Progenitor cell of endocrine pancreas (in vitro differentiated cells): ENCODE measurements at places on chromosomes 13 and 19.

GRCh38 chr19:15197275-15197941 lies 3.4 kb downstream of the NOTCH3 start:
- no peak for DNase-seq

DNA sequence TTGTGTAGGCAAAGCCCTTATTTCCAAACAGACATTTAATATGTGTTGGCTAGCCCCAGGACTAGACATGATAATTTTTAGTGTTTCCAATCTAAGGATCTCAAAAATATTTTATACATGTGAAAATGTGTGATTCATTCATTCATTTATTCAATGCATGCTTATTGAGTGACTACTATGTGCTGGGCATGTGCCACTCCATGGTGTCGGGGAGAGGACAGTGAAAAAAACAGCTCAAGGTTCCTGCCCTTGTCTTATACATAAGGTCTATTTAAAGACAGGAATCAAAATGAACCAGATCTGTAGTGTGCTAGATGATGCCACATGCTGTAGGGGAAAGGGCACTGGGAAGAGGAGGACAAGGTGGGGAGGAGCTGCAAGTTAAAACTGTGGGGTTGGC lies 36.5 kb downstream of the GJA3 start:
- no peak for DNase-seq

DNA sequence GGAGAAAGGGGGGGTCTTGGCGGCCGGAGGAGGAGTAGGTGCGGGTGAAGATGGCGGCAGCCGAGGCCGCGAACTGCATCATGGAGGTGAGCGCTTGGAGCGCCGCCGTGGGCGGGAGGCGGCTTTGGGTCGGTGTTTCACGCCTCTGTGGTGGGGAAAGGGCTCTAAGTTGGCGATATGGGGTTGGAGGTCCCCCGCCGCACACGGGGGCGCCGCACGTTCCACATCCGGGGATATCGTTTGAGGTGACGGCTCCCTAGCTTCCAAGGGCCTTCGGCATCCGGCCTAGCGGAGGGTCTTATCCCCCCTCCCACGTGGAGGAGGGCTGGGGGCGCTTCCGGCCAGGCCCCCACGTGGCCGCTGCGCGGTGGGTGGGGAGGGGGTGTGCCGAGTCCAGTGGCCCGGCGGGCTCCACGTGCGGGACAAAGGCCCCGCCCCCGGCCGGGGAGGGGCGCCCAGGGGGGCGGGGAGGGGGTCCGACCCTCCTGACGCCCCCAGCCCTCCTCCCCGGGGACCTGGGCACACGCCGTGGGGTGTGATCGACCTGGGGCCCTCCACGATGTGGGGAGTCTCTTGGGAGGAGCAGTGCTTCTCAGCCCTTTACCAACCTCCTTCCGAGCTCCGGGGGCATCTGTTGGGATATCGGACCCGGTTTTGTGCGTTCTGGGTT lies at the start of gene PRMT1:
Gene PRMT1, plus strand, starts transcription at position 41 of the 670 bp plus-strand sequence. Its CDS starts 10 bp downstream, at position 51.
- peak; percentile 34 for DNase-seq

GRCh38 chr13:38883783-38884182 lies 106.8 kb downstream of the STOML3 start:
- no peak for DNase-seq

GRCh38 chr13:48144413-48145035 lies 49.6 kb upstream of the MED4 start:
- DNase-seq = no peak

GRCh38 chr13:73717632-73718031 lies 416.6 kb downstream of the KLF12 start:
- no peak for DNase-seq

GRCh38 chr19:48469289-48469881 lies at the start of gene CYTH2:
CYTH2 (plus strand) TSS chr19:48469369; CDS start chr19:48469508, 139 bp downstream.
- DNase-seq = peak; percentile 71

DNA sequence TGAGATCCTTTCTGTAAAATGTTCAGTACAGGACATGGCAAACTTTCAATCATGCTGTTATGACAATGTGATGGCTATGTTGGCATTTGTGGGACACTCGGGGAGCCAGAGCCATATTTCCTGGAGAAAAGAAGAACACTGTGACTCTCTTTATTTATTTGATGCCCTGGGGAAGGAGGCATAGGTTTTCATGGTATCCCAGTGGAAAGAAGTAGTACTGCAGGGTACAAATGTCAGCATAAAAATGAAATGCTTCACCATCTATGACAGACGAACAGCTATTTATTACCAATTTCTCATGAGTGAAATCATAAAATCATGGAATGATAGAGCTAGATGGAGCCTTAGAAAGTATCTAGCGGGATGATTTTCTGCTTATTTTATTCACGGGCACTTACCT lies 217.1 kb downstream of the COL4A1 start:
- no peak for DNase-seq

- no peak for DNase-seq
Observed at GRCh38 chr19:29533578-29534544, 8.1 kb downstream of the VSTM2B start.

- no peak for DNase-seq
Observed at GRCh38 chr19:40320558-40320935, 27.6 kb downstream of the C19orf47 start.

GRCh38 chr13:37667702-37668101 lies 69.1 kb upstream of the POSTN start:
- no peak for DNase-seq

- peak; percentile 88 for DNase-seq
Observed at GRCh38 chr13:27953676-27954405, 15.3 kb downstream of the CDX2 start.

DNA sequence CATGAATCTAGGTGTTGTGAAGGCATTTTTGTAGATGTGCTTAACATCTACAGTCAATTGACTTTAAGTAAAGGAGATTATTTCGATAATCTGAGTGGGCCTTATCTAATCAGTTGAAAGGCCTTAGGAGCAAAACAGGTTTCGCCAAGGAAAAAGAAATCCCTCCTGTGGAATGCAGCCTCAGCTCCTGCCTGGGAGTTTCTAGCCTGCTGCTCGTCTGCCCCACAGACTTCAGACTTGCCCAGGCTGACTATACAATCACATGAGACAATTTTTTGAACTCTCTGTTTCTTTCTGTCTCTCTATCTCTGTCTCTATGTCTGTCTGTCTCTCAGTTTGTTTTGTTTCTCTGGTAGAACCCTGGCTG lies 312.5 kb downstream of the OLFM4 start:
- no peak for DNase-seq

DNA sequence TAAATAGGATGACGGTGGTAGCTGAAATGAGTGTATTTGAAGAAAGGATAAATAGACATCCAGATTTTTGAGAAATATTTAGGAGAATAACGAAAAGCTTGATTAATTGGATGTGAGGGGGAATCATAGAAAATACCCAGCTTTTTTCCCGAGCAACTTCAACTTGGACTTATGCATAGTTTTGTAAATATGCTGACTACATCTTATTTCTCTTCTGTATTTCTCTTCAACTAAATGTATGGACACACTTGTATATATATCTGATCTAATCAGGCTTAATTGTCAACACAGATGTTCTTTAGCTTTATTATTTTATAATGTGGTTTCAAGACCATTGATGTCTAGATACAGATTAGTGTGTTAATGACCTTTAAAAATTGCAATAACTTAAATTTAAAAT lies 685.0 kb downstream of the SLITRK1 start:
- no peak for DNase-seq

DNA sequence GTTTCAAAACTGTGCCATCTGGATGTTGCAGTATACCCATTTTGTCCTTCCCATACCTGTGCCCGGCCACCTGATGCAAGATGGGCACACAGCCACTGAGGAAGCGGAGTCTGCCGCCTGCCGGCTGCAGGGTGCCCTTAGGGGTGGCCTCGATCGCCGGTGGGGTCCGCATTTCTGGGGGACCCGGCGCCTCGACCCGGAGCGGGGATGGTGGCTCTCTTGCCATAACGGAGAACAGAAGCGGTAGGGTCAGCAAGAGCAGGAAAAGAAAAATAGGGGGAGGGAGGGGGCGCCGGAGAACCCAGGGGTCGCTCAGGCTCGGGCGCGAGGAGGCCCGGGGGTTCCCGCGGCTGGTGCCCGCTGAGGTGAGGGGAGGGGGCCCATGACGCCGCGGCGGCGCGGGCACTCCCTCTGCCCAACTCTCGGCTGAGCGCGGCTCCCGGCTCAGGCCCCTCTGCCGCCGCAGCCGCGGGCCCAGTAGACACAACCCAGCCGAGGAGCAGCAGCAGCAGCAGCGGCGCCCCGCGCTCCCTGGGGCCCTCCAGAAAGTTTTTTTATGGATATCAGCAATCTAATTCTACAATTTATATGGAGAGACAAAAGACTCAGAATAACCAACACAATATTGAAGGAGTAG lies 13.8 kb upstream of the CYP4F2 start:
- no peak for DNase-seq

- no peak for DNase-seq
Observed at GRCh38 chr13:102687520-102687919, 7.3 kb downstream of the METTL21C start.

GRCh38 chr19:40721936-40722661 lies 5.2 kb downstream of the ITPKC start:
- no peak for DNase-seq

GRCh38 chr13:92947770-92948434 lies 278.7 kb upstream of the GPC6 start:
- no peak for DNase-seq

GRCh38 chr19:33471111-33471996 lies 50.2 kb downstream of the PEPD start:
- DNase-seq = no peak

- no peak for DNase-seq
Observed at GRCh38 chr13:113839536-113840204, 24.2 kb downstream of the GAS6 start.

GRCh38 chr13:76339649-76340048 lies 546.6 kb downstream of the KCTD12 start:
- no peak for DNase-seq

DNA sequence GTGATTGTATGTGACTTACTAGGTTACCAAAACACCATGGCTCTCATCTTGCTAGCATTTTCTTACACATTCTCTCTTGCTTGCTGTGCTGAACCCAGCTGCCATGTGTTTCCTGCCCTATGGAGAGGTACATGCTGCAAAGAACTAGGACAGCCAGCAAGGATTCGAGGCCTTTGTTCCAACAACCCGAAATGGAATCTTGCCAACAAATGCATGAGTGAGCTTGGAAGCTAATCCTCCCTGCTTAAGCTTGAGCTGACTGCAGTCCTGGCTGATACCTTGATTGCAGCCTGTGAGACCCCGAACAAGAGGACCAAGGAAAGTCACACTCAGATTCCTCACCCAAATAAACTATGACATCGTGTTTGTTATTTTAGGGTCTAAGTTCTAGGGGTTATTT lies 651.2 kb downstream of the SLITRK6 start:
- DNase-seq = no peak

DNA sequence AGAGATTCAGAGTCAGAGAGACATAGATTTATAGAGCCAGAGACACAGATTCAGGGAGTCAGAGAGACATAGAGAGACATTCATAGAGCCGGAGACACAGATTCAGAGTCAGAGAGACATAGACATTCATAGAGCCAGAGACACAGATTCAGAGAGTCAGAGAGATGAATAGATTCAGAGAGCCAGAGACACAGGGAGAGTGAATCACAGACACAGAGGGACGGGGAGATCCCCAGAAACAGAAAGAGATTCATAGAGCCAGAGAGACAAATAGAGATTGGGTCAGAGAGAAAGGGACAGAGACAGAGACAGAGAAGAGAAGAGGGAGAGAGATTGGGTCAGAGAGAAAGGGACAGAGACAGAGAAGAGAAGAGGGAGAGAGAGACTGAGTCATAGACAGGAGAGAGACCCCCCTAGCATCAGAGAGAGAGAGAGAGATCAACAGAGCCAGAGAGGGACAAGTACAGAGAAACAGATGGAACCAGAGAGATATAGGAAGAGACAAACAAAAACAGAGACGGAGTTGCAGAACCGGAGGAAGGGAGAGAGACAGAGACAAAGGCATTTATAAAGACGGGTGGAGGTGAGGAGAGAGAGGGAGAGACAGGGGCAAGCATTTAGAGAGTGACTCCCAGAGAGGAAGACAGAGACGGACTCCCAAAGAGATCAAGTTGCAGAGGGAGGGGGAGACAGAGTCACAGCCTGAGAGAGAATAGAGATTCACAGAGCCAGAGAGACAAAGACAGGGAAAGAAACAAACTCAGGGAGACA lies 1.1 kb upstream of the PRKCG start:
- DNase-seq = no peak

GRCh38 chr19:32165141-32165540 lies 180.3 kb upstream of the ZNF507 start:
- no peak for DNase-seq

DNA sequence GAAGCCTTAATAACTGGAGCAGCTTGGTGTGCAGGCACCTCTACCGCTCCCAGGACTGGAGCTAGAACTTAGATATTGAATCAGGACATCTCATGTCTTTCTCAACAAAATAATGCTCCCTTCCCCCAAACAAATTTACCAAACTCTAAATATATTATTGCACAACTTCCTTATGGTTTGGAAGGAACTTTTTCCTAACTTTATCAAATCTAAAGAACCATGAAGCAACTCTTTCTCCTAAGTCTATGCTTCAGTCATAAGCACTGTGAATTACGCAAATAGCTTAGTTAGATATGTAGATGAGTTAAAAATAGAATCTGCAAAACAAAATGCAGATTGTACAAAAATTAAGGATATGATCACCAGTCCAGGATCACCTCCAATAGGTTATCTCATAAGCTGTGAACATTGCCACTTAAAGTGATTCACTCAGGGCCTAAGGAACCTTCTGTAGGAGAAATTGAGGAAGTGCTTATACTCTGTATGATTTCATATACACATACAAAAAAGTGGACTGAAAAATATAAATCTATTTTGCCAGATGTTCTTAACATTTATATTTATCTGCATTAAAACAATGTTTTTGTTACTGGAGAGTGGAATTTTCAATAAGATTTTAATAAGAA lies 20.4 kb upstream of the MAB21L1 start:
- no peak for DNase-seq

DNA sequence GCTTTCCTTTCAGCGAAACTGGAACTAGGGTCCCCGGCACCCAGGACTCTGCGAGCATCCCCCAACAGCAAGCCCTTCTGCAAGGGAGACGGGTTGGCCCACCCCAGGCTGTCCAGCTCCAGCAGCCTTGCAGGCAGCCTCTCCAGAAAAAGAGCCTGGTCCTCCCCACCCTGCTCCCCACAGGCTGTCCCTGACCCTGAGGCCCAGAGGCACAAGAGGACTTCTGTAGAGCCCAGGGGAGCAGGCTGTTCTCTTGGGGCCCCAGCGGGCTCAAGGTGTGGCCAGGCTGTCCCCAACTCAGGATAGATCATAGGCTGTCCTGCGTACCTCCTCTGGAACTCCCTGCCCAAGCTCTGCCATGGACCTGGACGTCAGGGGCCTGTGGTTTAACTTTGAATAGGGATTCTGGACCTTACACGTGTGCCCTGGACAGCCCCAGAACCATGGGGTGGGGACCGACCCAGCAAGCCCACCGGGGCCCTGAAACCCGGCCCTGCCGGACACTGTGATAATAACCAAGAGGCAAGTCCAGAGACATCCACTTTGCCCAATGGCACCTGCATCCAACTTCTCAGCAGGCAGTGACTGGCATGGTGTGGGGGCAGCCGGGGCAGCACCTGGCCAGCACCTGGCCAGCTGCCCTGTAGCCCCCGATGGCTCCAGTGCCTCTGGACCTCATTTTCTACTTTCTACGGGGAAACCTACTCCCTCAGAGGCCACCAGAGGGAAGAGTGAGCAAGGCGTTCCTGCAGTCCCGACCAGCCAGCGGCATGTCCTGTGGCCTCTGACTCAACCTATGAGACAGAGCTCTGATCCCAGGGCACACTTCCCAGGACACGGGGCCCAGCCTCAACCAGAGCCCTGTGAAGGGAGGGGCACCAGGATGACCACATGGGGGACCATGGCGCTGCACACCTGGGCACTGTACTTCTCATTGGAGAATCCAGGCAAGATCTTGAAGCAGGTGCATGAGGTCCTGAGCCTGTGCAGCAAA lies 50.9 kb upstream of the TPM4 start:
- DNase-seq = no peak
